Erythroblast (primary cell): ENCODE measurements at places on chromosomes 3 and 15.

DNA sequence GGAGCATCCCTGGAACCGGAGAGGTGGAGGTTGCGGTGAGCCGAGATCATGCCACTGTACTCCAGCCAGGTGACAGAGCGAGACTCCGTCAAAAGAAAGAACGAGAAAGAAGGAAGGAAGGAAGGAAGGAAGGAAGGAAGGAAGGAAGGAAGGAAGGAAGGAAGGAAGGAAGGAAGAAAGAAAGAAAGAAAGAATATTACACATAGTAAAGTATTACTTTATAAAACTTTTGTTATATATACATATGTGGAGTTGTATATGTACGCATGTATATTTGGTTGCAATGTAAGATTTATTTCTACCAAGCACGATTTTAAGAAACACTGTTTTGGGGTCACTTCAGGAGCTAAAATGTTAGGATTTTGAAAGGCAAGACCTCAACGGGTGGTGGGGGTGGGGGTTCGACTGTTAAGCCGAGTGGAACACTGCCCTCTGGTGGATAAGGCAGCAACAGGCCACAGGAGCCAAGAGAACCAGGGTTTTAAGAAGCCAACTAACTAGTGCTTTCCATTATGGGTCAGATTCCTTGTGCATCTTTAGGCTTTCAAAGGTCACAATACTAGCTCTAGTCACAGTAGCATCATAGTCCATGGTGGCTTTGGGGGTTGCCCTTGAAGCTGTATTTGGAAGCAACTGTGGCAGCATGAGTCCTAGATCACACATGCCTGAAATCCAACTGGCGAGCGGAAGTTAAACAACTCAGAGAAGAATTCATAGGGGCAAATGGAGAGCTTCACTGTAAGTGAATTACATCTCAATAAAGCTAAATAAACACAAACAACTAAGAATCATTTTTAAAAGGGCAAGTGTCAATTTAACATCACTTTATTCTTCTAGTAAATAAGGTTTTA is 22.5 kb downstream of the GLB1 start:
- DNase-seq, result peak; percentile 82

- no peak for DNase-seq
Measured at GRCh38 chr3:183731611-183732010, 34.0 kb downstream of the YEATS2 start.

DNA sequence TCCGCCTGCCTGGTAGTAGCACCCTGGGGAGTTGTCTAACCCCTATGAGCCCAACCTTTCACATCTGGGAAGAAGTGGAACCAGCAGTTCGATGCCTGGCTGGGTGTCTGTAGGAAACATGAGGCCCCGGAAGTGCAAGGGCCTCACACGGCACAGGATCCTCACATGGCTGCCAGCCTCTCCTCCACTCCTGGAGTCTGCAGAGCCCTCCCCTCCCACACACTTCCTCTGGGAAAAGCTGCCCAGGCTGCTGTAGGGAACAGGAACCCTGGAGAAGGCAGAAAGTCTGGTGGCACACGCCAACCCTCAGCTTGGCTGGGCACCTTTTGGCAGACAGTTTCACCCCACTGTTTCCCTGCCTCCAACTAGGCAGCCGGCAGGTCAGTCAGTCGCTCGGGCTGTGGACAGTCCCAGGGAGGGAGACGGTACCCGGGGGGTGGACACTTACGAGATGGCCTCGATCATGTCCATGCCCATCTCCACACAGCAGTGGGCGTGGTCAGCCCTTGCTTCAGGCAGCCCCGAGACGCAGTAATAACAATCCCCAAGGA is 118.4 kb downstream of the ADCY5 start:
- DNase-seq, result no peak

GRCh38 chr15:66746231-66746605 is 44.2 kb downstream of the SMAD6 start:
- no peak for DNase-seq

DNA sequence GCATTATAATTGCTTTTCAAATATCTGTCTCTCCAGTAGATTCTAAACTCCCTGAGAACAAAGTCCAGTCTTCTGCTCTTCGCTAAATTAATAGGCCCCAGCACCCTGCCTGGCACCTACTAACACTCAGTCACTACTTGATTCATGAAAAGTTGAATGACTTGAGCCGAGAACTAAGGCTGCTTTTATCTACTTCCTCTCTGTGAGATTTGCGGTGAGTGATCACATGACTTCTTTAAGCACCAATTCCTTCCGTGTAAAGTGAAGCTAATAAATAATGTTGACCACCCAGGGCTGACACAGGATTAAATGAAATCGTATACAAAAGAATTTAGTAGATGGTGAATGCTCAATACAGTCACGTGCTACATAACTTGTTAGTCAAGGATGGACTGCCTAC is 44.6 kb upstream of the PGPEP1L start:
- DNase-seq, result no peak

DNA sequence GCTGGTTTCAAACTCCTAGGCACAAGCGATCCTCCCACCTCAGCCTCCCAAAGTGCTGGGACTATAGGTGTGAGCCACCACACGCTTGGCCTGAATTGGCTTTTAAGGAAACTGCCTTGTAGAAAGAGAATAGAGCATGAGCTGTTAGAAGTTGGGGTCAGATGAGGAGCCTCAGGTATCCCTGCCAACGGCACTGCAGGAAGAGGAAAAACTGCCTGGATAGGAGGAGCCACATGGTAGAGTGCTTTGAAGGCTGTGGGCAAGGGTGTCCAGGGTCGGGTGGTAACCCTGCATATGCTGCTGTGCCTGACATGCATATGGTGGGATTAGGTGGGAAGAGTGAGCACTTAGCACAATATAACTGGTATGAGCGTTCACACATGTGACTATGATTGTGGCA is 55.0 kb downstream of the BSN start:
- no peak for DNase-seq

- DNase-seq, result no peak
Measured at GRCh38 chr3:47515864-47516319, 2.4 kb upstream of the ELP6 start.

DNA sequence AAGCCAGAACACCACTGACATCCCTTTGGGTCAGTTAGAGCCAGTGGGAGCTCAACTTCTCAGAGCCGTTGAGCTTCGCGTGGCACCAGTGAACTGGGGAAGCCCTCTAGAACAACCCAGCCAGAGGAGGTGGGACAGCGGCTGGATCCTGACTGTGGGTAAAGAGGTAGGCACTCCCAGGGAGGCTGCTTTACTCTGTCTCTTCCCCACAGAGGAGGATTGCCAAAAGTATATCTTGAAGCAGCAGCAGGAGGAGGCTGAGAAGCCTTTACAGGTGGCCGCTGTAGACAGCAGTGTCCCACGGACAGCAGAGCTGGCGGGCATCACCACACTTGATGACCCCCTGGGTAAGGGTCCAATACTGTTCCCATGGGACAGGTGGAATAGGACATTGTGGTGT is 1.2 kb downstream of the MYD88 start:
- no peak for DNase-seq

DNA sequence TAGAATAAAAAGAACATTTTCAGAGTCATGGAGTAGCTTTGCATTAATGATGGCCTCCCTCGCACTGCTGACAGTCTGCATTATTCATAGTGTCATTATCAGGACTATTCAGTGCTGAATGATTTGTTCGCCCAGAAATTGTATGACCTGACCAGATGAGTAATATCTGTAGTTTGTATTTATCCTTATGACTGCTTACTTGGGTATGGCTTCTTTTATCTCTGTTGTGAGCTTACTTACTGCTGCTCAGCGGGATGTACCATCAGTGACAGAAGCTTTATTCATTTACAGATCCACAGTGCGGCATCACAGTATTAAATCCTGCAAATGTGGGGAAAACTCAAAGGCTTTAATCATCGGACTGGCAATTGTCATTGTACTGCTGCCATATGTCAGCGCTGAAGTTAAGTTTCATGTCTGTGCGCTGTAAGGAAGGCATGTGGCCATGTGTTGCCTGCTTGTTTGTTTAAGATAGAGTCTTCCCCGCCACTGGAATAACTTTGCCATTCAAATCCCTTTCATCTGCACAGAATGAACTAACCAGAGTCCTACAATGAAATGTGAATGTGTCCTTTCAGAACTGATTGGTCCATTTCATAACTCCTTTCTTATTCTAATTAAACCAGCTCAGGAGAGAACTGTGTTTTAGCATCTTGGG is 262.2 kb downstream of the CHL1 start:
- DNase-seq, result no peak

- no peak for DNase-seq
Measured at GRCh38 chr3:138824114-138824506, 10.6 kb downstream of the PIK3CB start.
